CD4-positive, alpha-beta memory T cell (primary cell): ENCODE measurements at places on chromosomes 3 and 15. TPM values are rescaled to one million over a fixed set of nuclear protein-coding genes. Genes with fewer than 3 reads are reported as not detected.
A peak's percentile ranks its signal among the peaks of the same experiment; 100 is the strongest.

Gene FBXW12
- not detected for polyA plus RNA-seq

Gene TRIM42
- not detected for polyA plus RNA-seq

GRCh38 chr15:63860155-63860554, 26.4 kb upstream of the HERC1 start:
- no peak overlapping the region for H3K4me3 ChIP-seq
- no peaks in the 10 kb centered on the region for H3K27me3 ChIP-seq
- peak; percentile 83 for DNase-seq

Gene ZNF80
- 0.34 TPM for polyA plus RNA-seq

DNA sequence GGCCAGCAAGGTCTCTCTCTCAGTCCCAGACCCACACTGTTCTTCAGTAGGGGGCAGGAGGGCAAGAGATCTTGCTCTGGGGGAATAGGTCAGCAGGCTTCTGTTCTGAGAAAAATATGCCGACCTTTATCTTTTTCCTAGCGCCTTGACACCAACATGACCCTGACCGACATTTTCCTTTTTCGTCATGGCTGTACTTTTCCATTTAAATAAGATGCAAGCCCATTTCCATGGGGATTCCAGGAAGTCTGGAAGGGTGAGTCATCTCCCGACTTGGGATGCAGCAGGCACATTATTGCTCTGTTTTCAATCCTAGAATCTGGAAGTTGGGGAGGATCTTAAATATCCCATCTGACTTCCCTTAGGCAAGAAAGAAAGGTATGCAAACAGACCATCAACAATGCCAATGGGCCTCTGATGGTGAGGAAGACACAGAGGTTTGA, 261.5 kb upstream of the LRTM1 start:
- H3K4me3 ChIP-seq = no peak overlapping the region
- no peak for DNase-seq

GRCh38 chr3:42654331-42655201, 1.1 kb downstream of the ZBTB47 start:
- no peak overlapping the region for H3K4me3 ChIP-seq
- peaks cover 28% of the 10 kb centered on the region for H3K4me1 ChIP-seq
- H3K27ac ChIP-seq = no peak overlapping the region
- no peaks in the 10 kb centered on the region for H3K36me3 ChIP-seq

DNA sequence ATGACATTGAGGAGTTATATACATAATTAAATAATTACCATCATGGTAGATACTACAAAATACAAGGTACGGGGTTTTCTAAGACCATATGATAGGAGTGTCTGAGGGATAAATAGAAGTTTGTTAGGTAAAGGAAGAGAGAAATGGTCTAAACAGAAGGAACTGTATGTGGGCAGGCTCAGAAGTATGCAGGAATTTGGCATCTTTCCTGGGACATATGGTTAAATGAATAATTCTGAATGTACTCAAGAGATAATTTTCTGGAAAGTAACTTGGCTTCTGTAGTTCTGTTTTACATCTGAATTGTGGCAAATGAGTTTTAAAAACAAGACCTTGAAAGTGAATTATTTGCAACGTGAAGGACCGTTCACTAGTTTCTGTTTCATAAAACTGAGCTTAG, 17.5 kb downstream of the LMCD1 start:
- H3K4me3 ChIP-seq = no peak overlapping the region
- H3K4me1 ChIP-seq = no peaks in the 10 kb centered on the region
- no peaks in the 10 kb centered on the region for H3K27me3 ChIP-seq
- DNase-seq = no peak
- no peak overlapping the region for H3K27ac ChIP-seq
- H3K36me3 ChIP-seq = no peaks in the 10 kb centered on the region

Gene MST1
- 0.94 TPM for polyA plus RNA-seq

Gene SPINT1
- polyA plus RNA-seq = 5.3 TPM

- no peak within 1 kb of the TSS for H3K27ac ChIP-seq
- no peaks in the 10 kb centered on the region for H3K36me3 ChIP-seq
- no peaks in the 10 kb centered on the region for H3K27me3 ChIP-seq
- H3K4me1 ChIP-seq = peaks cover 22% of the 10 kb centered on the region
- H3K4me3 ChIP-seq = no peak within 1 kb of the TSS
Measured at GRCh38 chr3:111998636-111999483, at the start of gene TAGLN3. TSS of gene TAGLN3 (plus strand) at chr3:111998922. CDS start at chr3:111999423, 501 bp downstream.

GRCh38 chr15:74431645-74432044, 2.1 kb downstream of the SEMA7A start:
- H3K27me3 ChIP-seq = no peaks in the 10 kb centered on the region

DNA sequence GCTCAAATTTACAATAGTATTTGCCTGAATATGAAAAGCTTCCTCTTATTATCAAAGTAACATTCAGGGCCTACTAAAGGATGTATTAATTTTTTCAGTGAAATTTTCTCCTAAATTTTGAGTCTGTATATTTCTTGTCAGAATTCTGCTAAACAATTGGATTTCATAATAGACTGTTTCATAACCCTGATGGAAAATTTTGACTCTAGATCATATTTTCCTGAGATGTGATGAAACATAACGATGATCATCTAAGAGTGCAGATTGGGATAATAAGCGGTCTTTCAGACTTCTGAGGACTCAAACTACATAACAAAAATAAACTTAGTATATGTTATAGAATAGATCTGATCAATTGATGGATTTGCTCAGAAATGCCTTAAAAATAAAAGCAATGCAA, 574.5 kb upstream of the TBL1XR1 start:
- no peaks in the 10 kb centered on the region for H3K27me3 ChIP-seq
- H3K36me3 ChIP-seq = no peaks in the 10 kb centered on the region
- no peak overlapping the region for H3K27ac ChIP-seq
- no peaks in the 10 kb centered on the region for H3K4me1 ChIP-seq

GRCh38 chr15:85781099-85781498, 13.6 kb downstream of the KLHL25 start:
- H3K27me3 ChIP-seq = no peaks in the 10 kb centered on the region
- DNase-seq = no peak
- no peak overlapping the region for H3K4me3 ChIP-seq
- H3K4me1 ChIP-seq = peaks cover 18% of the 10 kb centered on the region

DNA sequence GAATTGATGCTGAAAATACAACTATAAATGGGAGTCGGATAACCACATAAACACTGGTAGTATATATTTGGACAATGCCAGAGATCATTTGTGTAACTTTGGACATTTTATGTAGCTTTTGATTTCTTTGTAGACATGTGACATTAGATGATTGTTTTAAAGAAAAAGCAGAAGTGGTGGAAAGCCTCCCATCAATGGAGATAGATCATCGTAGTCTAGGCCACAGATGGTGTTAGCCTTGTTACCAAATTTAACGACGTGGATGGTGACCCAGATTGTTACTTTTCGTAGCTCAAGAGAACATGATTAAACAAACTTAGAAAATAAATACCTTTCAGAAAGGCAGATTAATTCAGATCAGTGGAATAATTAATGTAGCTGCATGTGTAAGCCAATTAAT, 8.8 kb downstream of the CACNA1D start:
- H3K4me1 ChIP-seq = no peaks in the 10 kb centered on the region
- peaks cover 9% of the 10 kb centered on the region for H3K27me3 ChIP-seq

GRCh38 chr3:164640591-164640990, 437.7 kb downstream of the SI start:
- no peak overlapping the region for H3K27ac ChIP-seq
- DNase-seq = no peak
- H3K27me3 ChIP-seq = no peaks in the 10 kb centered on the region

- H3K4me1 ChIP-seq = no peaks in the 10 kb centered on the region
- H3K27me3 ChIP-seq = no peaks in the 10 kb centered on the region
- DNase-seq = no peak
- H3K27ac ChIP-seq = no peak overlapping the region
- H3K4me3 ChIP-seq = no peak overlapping the region
Measured at GRCh38 chr15:82124331-82125263, 78.8 kb upstream of the MEX3B start.

GRCh38 chr15:77764095-77764494, 131.4 kb upstream of the LINGO1 start:
- H3K27me3 ChIP-seq = no peaks in the 10 kb centered on the region
- no peak overlapping the region for H3K4me3 ChIP-seq
- no peak overlapping the region for H3K27ac ChIP-seq
- H3K4me1 ChIP-seq = no peaks in the 10 kb centered on the region
- DNase-seq = no peak

Gene FOXB1
- polyA plus RNA-seq = not detected

Gene BRPF1
- polyA plus RNA-seq = 23.3 TPM

Gene SKOR1
- polyA plus RNA-seq = not detected

- no peak for DNase-seq
- no peak overlapping the region for H3K4me3 ChIP-seq
- H3K4me1 ChIP-seq = peaks cover 20% of the 10 kb centered on the region
- H3K27ac ChIP-seq = no peak overlapping the region
Measured at GRCh38 chr3:189053322-189053721, 118.4 kb upstream of the TPRG1 start.

GRCh38 chr15:44769521-44769920, 33.2 kb downstream of the TRIM69 start:
- H3K27me3 ChIP-seq = no peaks in the 10 kb centered on the region
- no peak overlapping the region for H3K4me3 ChIP-seq
- no peak for DNase-seq
- H3K4me1 ChIP-seq = no peaks in the 10 kb centered on the region
- H3K36me3 ChIP-seq = no peaks in the 10 kb centered on the region
